Thyroid gland (tissue), 4 donors: ENCODE measurements at places on chromosomes 3 and 15. TPM values are rescaled to one million over a fixed set of nuclear protein-coding genes. Genes with fewer than 3 reads are reported as not detected.
A peak's percentile ranks its signal among the peaks of the same experiment; 100 is the strongest.

GRCh38 chr15:33442449-33442848, 131.7 kb downstream of the RYR3 start:
- DNase-seq = no peak

DNA sequence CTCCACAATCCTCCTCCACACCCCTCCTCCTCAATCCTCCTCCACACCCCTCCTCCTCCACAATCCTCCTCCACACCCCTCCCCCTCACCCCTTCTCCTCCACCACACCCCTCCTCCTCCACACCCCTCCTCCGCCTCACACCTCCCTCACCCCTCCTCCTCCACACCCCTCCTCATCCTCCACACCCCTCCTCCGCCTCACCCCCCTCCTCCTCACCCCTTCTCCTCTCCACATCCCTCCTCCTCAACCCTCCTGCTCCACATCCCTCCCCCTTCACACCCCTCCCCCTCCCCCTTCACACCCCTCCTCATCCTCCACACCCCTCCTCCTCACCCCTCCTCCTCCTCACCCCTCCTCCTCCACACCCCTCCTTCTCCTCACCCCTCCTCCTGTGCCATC, 69.8 kb upstream of the BLM start:
- DNase-seq = no peak

DNA sequence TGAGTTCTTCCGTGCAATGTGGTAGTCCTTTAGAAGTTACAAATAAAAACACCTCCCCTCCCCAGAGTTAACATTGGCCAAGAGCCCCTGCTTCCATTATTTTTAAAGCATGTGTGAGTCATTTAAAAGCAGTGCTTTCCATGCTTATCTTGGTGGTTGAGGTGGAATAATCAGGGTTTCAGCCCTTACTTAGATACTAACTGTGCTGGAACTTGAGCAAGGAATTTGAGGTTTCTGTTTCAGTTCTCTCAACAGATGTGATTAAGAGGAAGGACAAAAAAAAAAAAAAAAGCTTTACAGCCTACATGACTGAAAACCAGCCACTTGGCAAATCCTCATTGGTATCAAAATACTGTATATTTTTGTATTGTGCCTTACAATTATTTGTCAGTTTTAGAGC, 64.5 kb downstream of the CGNL1 start:
- DNase-seq = no peak

- DNase-seq = peak; percentile 34
These were observed 44.8 kb downstream of the ST8SIA2 start for GRCh38 chr15:92438471-92438870.

DNA sequence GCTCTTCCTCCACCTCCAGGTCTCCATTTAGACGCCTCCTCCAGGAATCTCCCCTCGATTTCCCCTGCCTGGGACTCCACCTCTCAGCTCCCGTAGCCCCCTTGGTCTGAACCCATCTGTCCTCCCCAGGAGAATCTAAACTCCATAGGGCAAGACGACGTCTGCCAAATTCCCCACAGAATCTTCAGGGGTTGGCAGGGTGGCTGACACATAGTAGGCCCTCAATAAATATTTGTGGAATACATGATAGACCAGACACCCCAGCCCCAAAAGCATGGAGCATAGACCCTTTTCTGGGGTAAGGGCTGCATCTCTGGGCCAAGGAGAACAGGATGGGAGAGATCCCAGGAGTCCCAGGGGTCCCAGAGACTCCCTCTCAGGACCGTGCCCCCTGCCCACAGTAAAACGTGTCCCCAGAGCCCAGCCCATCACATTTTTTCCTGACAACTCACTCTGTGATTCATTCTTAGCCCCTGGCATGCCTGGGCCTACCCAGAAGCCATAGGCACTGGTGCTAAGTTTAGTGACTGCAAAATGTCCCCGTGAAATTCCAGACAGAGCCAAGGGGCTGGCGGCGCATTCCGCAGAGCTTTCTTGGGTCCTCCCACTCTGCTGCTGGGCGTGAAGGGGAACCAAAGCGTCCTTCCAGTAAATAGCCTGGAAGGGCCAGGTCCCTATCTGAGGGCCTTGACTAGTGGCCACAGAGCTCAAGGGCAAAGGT, 78.0 kb upstream of the SLC6A6 start:
- DNase-seq = no peak

- no peak for DNase-seq
These were observed 8.2 kb downstream of the PCSK6 start for GRCh38 chr15:101481381-101481705.

Gene CDCP1
- 18.5 TPM for total RNA-seq

- DNase-seq = no peak
These were observed 50.2 kb downstream of the IMPG2 start for GRCh38 chr3:101270149-101270548.

- DNase-seq = no peak
These were observed 102.0 kb downstream of the SNRPN start for GRCh38 chr15:25056484-25057425.

Gene BNC1
- 0.33 TPM for total RNA-seq

Gene TRH
- 0.22 TPM for total RNA-seq
